Activated T-helper 9 cell treated with anti-CD3 and anti-CD28 coated beads, Interleukin-2, amount 50 U/mL, for 16 hours (primary cell): ENCODE measurements at places on chromosomes 3 and 15.

GRCh38 chr3:133007601-133008000 lies 30.6 kb upstream of the TMEM108 start:
- no peak for DNase-seq

DNA sequence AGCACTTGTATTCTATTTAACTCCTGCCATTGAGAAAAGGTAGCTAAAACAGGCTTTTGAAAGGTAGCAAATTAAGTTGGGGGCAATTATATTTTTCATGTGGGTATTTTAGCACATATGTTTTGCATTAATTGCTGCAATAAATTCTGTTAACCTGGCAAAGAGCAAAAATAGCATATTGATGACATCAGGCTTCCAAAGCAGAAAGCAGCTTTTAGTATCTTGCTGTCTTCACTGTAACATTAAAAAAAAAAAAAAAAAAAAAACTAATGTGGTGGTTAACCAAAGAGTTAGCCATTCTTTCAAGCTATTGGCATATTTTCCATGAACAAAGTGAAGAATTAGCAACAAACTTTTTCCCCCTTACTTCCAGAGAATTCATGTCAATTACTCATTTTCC lies 9.1 kb downstream of the EPHA3 start:
- no peak for DNase-seq

DNA sequence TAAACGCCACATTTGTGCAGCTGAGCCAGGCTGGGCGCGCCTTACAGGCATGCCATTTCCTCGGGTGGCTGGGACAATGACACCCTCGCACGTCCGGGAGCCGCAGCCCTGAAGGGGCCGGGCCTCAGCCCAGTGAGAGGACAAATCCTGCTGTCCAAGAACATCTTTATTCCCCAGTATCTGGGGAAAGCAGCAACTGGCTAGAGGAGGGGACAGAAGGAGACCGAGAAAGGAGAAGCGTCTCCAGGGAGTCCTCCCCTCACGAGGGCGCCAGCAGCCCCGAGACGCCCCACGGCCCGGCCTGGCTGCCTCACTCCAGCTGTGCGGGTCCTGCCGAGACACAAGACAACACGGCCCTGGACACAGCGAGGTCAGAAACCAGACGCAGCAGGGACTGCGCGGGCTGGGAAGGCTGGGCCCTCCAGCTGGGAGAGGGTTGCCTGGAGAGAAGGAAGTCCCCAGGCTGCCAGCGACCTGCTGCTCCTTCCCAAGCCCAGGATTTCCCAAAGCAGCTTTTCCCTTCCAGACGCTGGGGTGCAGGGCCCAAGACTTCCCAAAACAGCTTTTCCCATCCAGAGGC lies 130.2 kb downstream of the CHSY1 start:
- no peak for DNase-seq

DNA sequence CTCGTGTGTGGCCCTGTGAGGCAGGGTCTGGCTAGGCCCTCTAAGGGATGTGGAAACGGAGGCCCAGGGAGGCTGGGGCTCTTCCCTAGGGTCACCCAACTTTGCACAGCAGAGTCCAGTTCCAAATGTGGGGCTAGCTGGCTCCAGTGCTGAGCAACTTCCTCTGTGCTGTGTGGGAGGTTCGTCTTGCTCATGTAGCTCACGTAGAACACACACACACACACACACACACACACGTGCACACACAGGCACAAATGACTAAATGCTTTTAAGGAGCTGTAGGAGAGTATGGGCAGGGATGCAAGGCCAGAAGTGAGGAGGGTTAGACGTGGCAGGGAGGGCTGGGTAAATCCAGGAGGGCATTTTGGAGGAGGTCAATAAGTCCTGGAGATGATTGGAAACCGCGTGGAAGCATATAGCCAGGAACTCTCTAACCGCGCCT lies 213.8 kb downstream of the RPLP1 start:
- no peak for DNase-seq

- no peak for DNase-seq
Measured at GRCh38 chr3:62379321-62379798, 6.0 kb upstream of the FEZF2 start.
